ENCODE measurements at places on chromosomes 3 and 15.

GRCh38 chr3:168250415-168250861, 154.7 kb upstream of the GOLIM4 start:
- H3K27me3 ChIP-seq: peaks cover 2% of the 10 kb centered on the region
- no peaks in the 10 kb centered on the region for H3K4me1 ChIP-seq
- no peaks in the 10 kb centered on the region for H3K36me3 ChIP-seq
- H3K4me3 ChIP-seq: peak overlapping the region; percentile 70
- no peak overlapping the region for H3K27ac ChIP-seq
- no peak for DNase-seq

DNA sequence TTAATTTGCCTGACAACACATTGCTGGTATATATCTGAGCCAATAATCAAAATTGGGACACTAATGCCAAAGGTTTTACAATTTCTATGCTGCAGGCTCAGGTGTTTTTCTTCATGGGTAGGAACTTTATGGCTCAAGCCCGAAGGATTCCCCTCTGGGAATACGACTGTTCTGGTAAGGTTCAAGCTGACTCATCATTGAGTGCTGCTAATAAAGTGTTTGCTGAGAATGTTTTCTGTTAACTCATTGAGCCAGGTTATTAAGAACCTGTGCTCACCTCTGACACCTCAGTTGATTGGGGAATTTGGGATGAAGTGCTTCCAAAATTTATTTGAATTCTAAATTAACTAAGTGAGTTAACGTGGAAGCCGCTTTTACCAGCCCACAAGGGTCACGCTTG, 135.8 kb upstream of the CTDSPL start:
- no peak overlapping the region for H3K4me3 ChIP-seq
- DNase-seq: no peak
- no peak overlapping the region for H3K27ac ChIP-seq
- no peaks in the 10 kb centered on the region for H3K36me3 ChIP-seq
- H3K4me1 ChIP-seq: no peaks in the 10 kb centered on the region
- no peaks in the 10 kb centered on the region for H3K27me3 ChIP-seq

DNA sequence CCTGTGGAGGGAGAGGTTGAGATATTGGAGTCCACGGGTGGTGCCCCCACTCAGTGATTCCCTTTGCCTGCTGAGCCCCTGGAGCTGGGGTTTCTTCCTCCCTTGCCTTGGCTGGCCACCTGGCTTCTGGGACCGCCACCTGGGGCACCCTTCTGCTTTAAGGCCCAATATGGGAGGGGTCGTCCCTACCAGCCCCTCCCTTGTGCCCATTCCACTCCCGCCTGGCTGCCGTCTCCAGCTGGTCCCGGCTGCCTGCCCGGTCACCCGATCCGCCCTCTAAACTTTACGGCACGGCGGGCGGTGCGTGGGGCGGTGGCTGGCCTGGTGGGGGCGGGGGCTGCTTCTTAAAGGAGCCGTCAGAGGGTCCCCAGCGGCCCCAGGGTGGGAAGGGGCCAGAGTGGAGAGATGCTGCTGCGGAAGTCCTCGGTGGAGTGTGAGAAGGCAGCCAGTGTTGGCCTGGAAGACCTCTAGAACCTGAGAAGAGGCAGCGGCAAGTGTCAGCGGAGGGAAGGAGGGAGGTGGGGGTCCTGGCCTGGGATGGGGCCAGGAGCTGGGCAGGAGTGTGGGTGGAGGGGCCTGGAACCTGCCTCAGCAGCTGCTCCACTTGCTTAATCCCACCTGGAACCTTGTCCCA, 1.6 kb upstream of the SEMA3B start:
- no peak overlapping the region for H3K27ac ChIP-seq
- peaks cover 25% of the 10 kb centered on the region for H3K4me1 ChIP-seq
- no peaks in the 10 kb centered on the region for H3K27me3 ChIP-seq
- H3K4me3 ChIP-seq: no peak overlapping the region

DNA sequence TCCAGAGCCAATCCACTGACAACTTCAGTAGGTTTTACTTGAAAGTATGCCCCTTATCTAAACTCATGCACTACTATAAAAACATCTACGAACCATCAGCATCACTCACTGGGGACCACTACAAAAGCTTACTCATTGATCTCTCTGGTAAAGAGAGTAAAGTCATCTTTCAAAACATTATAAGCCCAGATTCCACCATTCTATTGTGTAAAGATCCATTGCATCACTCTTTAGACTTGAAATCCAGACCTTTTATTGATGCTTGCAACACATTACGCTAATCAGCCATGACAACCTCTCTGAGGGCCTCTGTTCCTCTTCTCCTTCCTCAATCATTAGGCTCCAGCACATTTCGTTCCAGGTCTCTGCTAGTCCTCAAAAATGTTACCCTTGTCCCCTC, 248.9 kb upstream of the WNT5A start:
- no peaks in the 10 kb centered on the region for H3K4me1 ChIP-seq
- DNase-seq: no peak
- no peak overlapping the region for H3K27ac ChIP-seq
- H3K27me3 ChIP-seq: no peaks in the 10 kb centered on the region
- no peaks in the 10 kb centered on the region for H3K36me3 ChIP-seq
- H3K4me3 ChIP-seq: no peak overlapping the region

- no peaks in the 10 kb centered on the region for H3K27me3 ChIP-seq
- no peak for DNase-seq
- no peak overlapping the region for H3K27ac ChIP-seq
- H3K4me3 ChIP-seq: no peak overlapping the region
- H3K4me1 ChIP-seq: peaks cover 1% of the 10 kb centered on the region
- H3K36me3 ChIP-seq: no peaks in the 10 kb centered on the region
Observed at GRCh38 chr15:69794645-69795469, 302.9 kb downstream of the TLE3 start.

- no peaks in the 10 kb centered on the region for H3K36me3 ChIP-seq
- no peak for DNase-seq
- H3K27me3 ChIP-seq: no peaks in the 10 kb centered on the region
Observed at GRCh38 chr3:193560091-193560490, 5.4 kb upstream of the ATP13A4 start.

DNA sequence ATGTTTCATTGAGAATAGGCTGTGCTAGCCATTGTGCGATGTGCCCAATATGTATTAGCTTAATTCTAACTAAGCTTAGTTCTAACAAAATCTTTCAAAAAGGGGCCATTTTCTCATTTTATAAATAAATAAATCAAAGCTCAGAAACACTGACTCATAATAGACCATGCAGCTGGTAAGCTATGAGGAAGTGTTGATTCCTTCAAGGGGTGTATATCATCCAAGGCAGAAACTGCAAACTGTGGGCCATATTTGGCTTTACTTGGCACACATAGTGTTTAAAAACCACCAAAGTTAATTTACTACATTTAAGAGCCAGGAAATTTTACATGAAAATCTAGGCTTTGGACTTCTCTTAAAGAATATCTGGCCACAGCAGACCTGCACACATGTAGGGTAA, 136.5 kb downstream of the ZNF621 start:
- no peaks in the 10 kb centered on the region for H3K4me1 ChIP-seq
- no peak overlapping the region for H3K4me3 ChIP-seq
- no peaks in the 10 kb centered on the region for H3K36me3 ChIP-seq
- DNase-seq: no peak
- no peak overlapping the region for H3K27ac ChIP-seq

- H3K27me3 ChIP-seq: peaks cover 59% of the 10 kb centered on the region
- no peak for DNase-seq
- H3K4me3 ChIP-seq: peak overlapping the region; percentile 44
- no peak overlapping the region for H3K27ac ChIP-seq
- H3K4me1 ChIP-seq: peaks cover 8% of the 10 kb centered on the region
Observed at GRCh38 chr15:96341513-96342405, 11.3 kb downstream of the NR2F2 start.

GRCh38 chr15:58501006-58501405, 69.2 kb downstream of the LIPC start:
- no peaks in the 10 kb centered on the region for H3K27me3 ChIP-seq
- no peaks in the 10 kb centered on the region for H3K36me3 ChIP-seq
- no peak for DNase-seq
- no peak overlapping the region for H3K27ac ChIP-seq

DNA sequence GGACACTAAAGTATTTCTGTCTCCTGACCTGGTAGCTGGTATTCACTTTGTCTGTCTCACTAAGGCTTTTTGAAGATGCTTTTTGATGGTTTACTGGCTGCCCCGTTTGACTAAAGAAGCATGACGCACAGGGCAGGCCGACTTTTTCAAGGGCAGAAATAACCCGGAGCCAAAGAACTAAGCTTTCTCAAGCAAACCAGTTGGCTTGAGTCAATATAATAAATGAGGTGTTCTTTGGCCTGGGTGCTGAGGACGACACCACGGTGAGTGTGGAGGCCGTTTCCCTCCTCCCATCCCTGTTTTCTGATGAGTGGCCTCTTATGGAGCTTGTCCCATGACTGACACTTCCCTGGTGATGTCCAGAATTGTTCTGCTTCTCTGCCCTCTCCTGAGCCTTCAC, 220.9 kb downstream of the ITPR1 start:
- H3K27me3 ChIP-seq: no peaks in the 10 kb centered on the region
- H3K4me3 ChIP-seq: no peak overlapping the region
- H3K4me1 ChIP-seq: no peaks in the 10 kb centered on the region
- no peak for DNase-seq

GRCh38 chr3:192993411-192993810, 75.8 kb upstream of the MB21D2 start:
- H3K4me3 ChIP-seq: no peak overlapping the region
- H3K4me1 ChIP-seq: no peaks in the 10 kb centered on the region
- no peaks in the 10 kb centered on the region for H3K36me3 ChIP-seq
- H3K27ac ChIP-seq: no peak overlapping the region
- no peak for DNase-seq
- no peaks in the 10 kb centered on the region for H3K27me3 ChIP-seq

DNA sequence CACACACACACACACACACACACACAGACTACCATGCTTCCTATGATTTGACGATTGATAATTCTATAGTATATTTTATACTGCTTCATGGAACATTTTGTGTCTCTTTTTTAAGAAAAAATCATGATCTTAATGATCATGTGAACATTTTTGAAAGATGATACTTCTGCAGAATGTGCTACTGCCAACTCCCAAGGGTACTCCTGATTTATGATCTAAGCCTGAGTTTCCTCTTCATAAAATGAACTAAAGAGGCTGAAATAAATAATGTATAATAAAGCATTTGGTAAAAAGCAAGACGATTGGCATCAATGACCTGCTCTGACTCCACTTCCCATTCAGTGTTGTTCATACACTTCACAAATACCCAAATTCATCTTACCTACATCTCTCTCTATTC, 333.8 kb upstream of the RBMS3 start:
- no peaks in the 10 kb centered on the region for H3K27me3 ChIP-seq
- H3K27ac ChIP-seq: no peak overlapping the region
- DNase-seq: no peak
- no peaks in the 10 kb centered on the region for H3K4me1 ChIP-seq
- no peak overlapping the region for H3K4me3 ChIP-seq
- H3K36me3 ChIP-seq: no peaks in the 10 kb centered on the region

DNA sequence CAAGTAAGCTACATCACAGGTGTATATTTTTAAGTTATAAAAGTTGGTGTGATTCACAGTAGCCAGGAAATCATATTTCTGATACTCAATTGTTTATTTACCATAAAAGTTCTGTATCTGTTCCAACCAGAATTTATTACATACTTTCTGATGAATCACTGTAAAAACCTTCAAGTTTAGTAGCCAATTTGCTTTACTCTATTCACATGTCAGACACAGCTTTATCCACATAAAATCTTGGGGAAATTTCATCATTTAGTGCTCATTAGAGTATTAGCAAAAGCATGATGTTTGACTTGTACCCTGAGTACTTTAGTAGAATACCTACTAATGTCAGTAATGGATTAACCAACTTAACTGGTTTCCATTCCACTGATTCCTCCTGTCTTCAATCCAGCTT, 249.8 kb downstream of the POLQ start:
- no peak overlapping the region for H3K4me3 ChIP-seq
- no peak overlapping the region for H3K27ac ChIP-seq
- no peaks in the 10 kb centered on the region for H3K4me1 ChIP-seq
- H3K27me3 ChIP-seq: no peaks in the 10 kb centered on the region
- H3K36me3 ChIP-seq: no peaks in the 10 kb centered on the region

- DNase-seq: no peak
- H3K27ac ChIP-seq: no peak overlapping the region
- no peaks in the 10 kb centered on the region for H3K27me3 ChIP-seq
- peaks cover 2% of the 10 kb centered on the region for H3K4me1 ChIP-seq
- H3K4me3 ChIP-seq: no peak overlapping the region
Observed at GRCh38 chr3:61579685-61580084, 18.3 kb downstream of the PTPRG start.

GRCh38 chr15:27928386-27928785, 170.7 kb downstream of the OCA2 start:
- H3K4me3 ChIP-seq: no peak overlapping the region
- H3K36me3 ChIP-seq: no peaks in the 10 kb centered on the region
- DNase-seq: no peak
- no peaks in the 10 kb centered on the region for H3K27me3 ChIP-seq
- no peaks in the 10 kb centered on the region for H3K4me1 ChIP-seq
- no peak overlapping the region for H3K27ac ChIP-seq

DNA sequence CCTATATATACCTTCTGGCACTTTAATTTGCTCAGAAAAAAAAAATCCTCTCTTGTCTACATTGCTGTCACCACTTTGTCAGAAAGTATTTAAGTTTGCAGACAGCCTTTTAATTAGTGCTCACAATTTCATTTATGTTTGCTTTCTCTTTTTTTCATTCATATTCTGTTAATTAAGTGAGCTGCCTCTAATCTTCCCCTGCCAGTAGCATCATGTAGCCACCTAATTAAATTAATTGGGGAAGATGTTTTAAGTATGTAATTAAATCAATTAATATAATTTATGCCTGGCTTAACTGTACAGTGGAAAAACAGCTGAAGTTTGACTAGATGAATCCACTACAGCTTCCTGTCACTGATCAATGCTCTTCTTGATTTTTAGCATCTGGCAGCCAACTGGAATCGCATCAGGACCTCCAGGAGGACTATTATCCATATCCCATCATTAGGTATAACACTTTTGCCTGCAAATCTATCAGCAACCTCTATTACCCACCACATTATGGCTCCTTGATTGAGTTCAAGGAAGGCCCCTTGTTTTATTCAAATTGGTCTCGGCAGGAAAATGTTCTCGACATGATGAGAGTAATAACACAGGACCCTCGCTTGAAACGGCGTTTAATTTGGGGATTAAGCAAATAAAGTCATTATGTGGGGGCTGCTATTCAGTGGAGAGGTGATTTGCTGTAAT, 118.5 kb downstream of the IQCH start:
- no peak overlapping the region for H3K4me3 ChIP-seq
- H3K27me3 ChIP-seq: no peaks in the 10 kb centered on the region
- no peak for DNase-seq
- no peak overlapping the region for H3K27ac ChIP-seq

DNA sequence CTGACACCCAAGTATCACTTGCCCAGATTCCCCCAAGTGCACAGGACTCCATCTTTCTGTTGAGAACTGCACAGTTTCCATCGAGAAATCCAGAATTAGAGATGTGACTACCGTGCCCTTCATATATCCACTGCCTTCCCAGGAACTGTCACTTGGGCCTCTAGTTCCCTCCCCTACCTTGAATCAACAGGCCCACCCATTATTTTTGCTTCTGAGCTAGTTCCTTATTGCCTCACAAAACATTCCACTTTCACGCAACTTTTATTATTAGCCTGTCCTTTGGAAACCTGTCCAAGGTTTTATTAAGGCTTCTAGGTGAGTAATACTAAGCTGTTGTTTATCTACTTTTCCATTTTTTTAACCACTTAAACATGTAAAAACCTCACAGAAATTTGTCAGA, 17.1 kb upstream of the SLC30A4 start:
- no peaks in the 10 kb centered on the region for H3K36me3 ChIP-seq
- no peak overlapping the region for H3K27ac ChIP-seq
- DNase-seq: no peak
- H3K4me3 ChIP-seq: no peak overlapping the region
- H3K4me1 ChIP-seq: no peaks in the 10 kb centered on the region
- no peaks in the 10 kb centered on the region for H3K27me3 ChIP-seq
